ENCODE measurements at places on chromosomes 13 and 19. TPM values are rescaled to one million over a fixed set of nuclear protein-coding genes. Genes with fewer than 3 reads are reported as not detected.

Gene AP1M2
- not detected for total RNA-seq

Gene PSG3
- total RNA-seq: not detected

Gene GPR12
- not detected for total RNA-seq

Gene SYNE4
- total RNA-seq: 2.5 TPM

Gene ABHD13
- 10.8 TPM for total RNA-seq

Gene SYT3
- not detected for total RNA-seq

Gene SMIM17
- total RNA-seq: not detected

Gene RFXAP
- total RNA-seq: 15.3 TPM

Gene CYP2S1
- total RNA-seq: 0.68 TPM

Gene RGCC
- 58.0 TPM for total RNA-seq

Gene GPI
- 662 TPM for total RNA-seq

Gene RINL
- 82.2 TPM for total RNA-seq

Gene FCAR
- not detected for total RNA-seq

Gene ACER1
- total RNA-seq: 0.30 TPM

Gene VAV1
- total RNA-seq: 107 TPM

Gene C19orf18
- total RNA-seq: 0.40 TPM

Gene COX7A1
- total RNA-seq: not detected

Gene PLPP2
- 0.60 TPM for total RNA-seq

Gene TICAM1
- 26.0 TPM for total RNA-seq

Gene GJA3
- total RNA-seq: 0.13 TPM

Gene NCR1
- not detected for total RNA-seq

Gene TUBA3C
- total RNA-seq: not detected

Gene PCSK4
- total RNA-seq: 3.6 TPM

Gene CCDC8
- not detected for total RNA-seq

Gene ZNF665
- total RNA-seq: 2.0 TPM

Gene TMEM150B
- total RNA-seq: 2.0 TPM

Gene C13orf42
- total RNA-seq: not detected

Gene SELENOV
- total RNA-seq: not detected

Gene ZSCAN1
- total RNA-seq: not detected

Gene ATP7B
- total RNA-seq: 0.88 TPM

Gene MLLT1
- 37.2 TPM for total RNA-seq

Gene DACT3
- 0.20 TPM for total RNA-seq

Gene CKAP2
- total RNA-seq: 81.8 TPM

Gene ARHGAP45
- 419 TPM for total RNA-seq

Gene HIPK4
- total RNA-seq: 0.10 TPM

Gene SKA3
- total RNA-seq: 33.2 TPM

Gene FXYD5
- total RNA-seq: 588 TPM

Gene RASGRP4
- total RNA-seq: 19.5 TPM

Gene FLT3
- not detected for total RNA-seq

Gene LRRC8E
- total RNA-seq: not detected

Gene ZNF726
- total RNA-seq: 8.7 TPM

Gene CLIP3
- 1.7 TPM for total RNA-seq

Gene CEACAM3
- not detected for total RNA-seq

Gene NLRP5
- total RNA-seq: not detected

Gene ZNF460
- 40.0 TPM for total RNA-seq

Gene ZNF570
- 5.7 TPM for total RNA-seq

Gene LGI4
- total RNA-seq: 0.55 TPM

Gene PHLDB3
- total RNA-seq: 12.0 TPM

Gene KIR3DL2
- 0.75 TPM for total RNA-seq
